ENCODE measurements at places on chromosomes 5 and 9.

DNA sequence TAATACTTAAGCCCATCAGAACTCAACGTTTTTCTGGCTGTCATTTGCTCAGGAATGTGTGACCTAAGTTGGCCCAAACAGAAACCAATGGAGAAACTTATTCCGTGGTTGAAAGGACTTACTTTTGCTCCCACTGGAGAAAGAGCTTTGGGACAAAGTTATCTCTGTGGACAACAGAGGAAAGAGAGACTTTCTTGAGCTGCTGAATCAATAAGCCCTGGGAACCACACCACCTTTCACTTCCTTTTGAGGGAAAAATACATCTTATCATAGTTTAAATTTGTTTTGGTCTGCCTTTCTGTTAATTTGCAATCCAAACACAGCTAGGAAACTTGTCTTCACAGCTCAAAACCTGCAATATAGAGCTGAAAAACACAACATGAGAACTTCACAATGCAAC lies 62.8 kb upstream of the VCAN start:
- no peak for DNase-seq

- DNase-seq = no peak
Observed at GRCh38 chr9:113599646-113600022, 136.1 kb downstream of the RGS3 start.

- no peak for DNase-seq
Observed at GRCh38 chr9:126275386-126276001, 51.1 kb upstream of the MVB12B start.

DNA sequence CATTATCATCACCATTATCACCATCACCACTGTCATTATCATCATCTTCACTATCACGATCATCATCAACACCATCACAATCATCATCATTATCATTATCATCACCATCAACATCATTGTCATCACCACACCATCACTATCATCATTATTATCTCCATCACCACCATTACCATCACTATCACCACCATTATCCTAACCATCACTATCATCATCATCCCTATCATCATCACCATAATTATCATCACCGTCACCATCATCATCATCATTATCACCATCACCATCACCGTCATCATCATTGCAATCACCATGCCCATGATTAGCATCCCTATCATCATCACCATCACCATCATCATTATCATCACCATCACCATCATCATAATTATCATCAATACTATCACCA lies 311.9 kb downstream of the IRX2 start:
- no peak for DNase-seq

DNA sequence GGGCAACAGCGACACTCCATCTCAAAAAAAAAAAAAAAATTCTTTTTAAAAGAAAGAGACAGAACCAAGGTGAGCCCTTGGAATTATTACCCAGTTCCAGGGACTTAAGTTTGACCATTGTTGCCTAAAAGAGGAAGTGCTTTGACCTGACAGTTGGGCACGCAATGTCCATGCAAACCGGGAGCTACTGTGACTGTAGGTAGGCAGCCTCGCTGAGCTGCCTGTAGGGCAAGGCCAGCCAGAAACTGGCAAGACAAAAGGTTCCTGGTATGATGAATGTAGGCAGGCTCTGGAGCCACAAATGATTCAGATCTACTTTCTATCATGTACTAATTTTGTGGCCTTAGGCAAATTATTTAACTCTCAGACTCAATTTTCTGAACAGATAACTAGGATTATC lies 334.8 kb upstream of the ZNF462 start:
- no peak for DNase-seq

GRCh38 chr5:94281236-94281801 lies 337.1 kb downstream of the KIAA0825 start:
- no peak for DNase-seq

GRCh38 chr9:98317134-98317857 lies 61.8 kb upstream of the TBC1D2 start:
- DNase-seq = no peak

- no peak for DNase-seq
Observed at GRCh38 chr9:99737649-99738048, 84.0 kb upstream of the NR4A3 start.

DNA sequence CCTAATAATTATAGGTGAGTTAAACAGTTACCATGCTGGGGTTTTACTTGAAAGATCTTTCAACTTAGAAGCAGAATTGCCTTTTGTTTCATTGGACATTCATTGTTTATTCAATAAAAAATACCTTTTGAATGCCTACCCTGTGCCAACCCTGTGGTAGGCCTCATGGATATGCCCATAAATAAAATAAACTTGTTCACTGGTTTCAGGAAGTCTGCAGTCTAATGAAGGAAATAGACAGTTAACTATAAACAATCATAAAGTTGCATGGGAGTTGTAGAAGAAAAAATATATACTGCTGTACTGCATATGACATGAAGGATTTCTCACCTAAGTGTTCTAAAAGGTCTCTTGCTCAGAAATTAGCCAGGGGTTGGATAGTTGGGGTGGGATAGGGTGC lies 5.3 kb upstream of the GPR21 start:
- DNase-seq = no peak

GRCh38 chr5:123907349-123907748 lies 395.4 kb downstream of the CSNK1G3 start:
- DNase-seq = no peak

DNA sequence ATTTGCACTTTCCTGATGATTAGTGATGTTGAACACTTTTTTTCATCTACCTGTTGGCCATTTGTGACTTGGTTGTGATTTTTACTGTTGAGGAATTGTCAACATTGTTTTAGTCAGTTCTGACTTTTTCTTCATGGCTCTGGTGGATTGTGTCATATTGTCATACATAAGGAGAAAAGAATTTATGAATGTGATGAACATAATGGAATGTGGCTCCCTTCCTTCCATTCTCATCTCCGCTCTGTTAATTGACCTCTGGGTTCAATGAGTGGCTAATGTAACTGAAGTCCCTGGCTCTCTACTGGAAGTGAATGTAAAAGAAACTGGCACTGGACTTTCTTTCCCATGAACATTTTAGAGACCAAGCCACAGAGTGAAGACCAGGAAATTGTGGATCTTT lies 49.2 kb downstream of the KIAA1958 start:
- DNase-seq = no peak

GRCh38 chr5:39943811-39944210 lies 519.0 kb upstream of the DAB2 start:
- DNase-seq = no peak

DNA sequence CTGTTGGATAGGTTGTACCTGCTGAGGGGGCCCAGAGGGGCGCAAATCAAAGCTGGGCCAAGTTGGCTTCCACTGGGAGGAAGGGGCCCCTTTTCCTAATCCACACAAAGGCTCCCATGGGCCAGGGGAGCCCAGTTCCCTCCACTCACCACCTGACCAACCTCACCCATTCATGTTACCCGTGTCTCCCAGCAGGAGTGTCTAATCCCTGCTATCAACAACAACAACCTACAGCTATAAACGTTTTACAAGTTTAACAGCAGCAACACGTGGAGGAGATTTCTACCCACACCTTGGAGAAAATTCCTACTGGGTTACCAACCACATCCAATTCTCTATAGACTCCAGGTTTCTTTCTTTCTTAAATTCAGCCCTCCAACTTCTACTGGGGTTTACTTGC lies 216.2 kb downstream of the SLIT3 start:
- DNase-seq = no peak

GRCh38 chr5:52448111-52448510 lies 339.6 kb upstream of the ITGA1 start:
- no peak for DNase-seq

DNA sequence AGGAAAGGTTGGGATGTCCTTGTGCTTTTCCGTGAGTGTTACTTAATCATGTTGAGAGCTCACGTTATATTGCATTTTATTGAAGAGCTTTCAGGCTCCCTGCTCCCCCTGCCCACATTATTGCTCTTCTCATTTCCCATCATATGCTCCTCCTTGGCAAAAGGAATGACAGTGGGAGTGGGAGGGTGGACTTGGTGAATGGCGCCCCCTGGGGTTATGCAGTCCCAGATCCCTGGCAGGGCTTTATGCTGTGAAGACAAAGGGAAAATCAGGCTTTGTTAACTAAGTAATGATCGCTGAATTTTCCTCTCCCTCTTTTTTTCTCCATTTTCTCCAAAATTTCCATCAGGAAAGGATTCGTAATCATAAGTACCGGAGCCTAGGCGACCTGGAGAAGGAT lies 166.6 kb downstream of the SMARCA2 start:
- no peak for DNase-seq

- no peak for DNase-seq
Observed at GRCh38 chr9:81588148-81588871, 101.0 kb downstream of the TLE1 start.

GRCh38 chr5:34858790-34859189 lies 19.8 kb downstream of the TTC23L start:
- no peak for DNase-seq

- DNase-seq = no peak
Observed at GRCh38 chr9:93492327-93492726, 38.9 kb upstream of the FAM120AOS start.

- no peak for DNase-seq
Observed at GRCh38 chr5:173981185-173981761, 7.7 kb upstream of the C5orf47 start.

- no peak for DNase-seq
Observed at GRCh38 chr5:111511174-111511830, 1.0 kb downstream of the STARD4 start.

- no peak for DNase-seq
Observed at GRCh38 chr9:1231998-1232919, 182.1 kb downstream of the DMRT2 start.

DNA sequence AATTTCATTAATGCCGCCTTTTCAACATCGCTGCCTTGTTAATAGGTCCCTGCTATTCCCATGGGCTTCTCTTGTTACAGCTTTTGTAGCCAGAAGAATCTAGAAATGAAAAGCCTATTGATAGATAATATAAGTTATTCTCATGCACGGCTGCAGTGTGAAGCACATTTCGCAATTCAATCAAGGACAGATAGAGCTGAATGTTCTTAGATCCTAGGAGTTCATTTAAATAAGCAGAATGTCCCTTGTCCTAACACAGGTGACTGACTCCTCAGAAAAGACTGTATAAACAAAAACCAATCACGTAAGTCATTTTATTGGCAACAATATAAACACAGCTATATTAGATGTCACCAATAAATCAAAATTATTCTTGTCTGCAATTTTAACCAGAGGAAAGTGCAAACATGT lies 9.4 kb downstream of the GLIS3 start:
- DNase-seq = no peak

GRCh38 chr5:158155811-158156505 lies 297.0 kb upstream of the CLINT1 start:
- no peak for DNase-seq

GRCh38 chr9:73229543-73229942 lies 77.9 kb downstream of the ANXA1 start:
- DNase-seq = no peak

DNA sequence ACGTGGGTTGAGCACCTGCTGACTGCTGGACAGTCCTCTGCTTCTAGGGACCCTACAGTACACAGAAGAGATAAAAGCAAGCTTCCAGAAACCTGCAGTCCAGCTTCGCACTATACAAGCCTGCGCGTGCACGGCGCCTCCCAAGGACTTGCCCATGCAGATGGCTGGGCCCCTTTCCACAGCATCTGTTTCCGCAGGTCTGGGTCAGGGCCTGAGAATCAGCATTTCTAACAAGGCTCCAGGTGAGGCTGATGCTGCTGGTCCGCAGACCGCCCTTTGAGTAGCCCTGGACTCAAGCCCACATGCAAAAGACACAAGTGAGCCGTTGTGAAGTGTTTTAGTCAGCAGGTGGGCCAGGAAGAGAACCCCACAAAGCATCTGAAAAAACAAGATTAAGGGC lies 133.1 kb downstream of the HSD17B3 start:
- DNase-seq = no peak

GRCh38 chr9:100099722-100100042 lies 639 bp downstream of the INVS start:
- no peak for DNase-seq

DNA sequence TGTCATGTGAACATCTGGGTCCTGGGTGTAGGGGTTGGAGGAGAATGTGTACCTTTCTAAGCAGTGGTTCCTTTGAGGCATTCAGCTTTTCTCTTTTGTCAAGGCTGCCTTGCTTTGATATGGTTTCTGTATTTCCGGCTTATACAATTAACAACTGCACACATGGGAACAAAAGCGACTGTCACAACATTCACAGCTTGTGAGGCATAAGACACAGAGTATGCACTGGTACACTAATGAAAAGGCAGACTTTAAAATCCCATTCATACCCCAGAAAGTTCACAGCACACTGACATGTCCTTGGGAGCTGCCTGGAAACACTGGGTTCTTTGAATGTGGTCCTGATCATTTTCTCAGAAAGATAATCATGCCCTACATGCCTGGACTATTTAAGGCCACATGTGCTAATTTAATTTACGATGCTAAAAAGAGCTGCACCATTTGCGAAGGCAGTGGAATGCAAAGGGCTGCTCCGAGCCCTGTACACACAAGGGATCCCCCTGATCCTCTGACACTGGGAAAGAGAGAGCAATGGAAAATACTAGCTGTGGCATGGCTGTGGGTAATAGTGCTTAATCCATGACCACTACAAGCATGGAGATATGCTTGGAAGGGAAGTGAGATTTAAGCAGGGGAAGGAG lies 131.8 kb downstream of the EFNA5 start:
- DNase-seq = no peak

DNA sequence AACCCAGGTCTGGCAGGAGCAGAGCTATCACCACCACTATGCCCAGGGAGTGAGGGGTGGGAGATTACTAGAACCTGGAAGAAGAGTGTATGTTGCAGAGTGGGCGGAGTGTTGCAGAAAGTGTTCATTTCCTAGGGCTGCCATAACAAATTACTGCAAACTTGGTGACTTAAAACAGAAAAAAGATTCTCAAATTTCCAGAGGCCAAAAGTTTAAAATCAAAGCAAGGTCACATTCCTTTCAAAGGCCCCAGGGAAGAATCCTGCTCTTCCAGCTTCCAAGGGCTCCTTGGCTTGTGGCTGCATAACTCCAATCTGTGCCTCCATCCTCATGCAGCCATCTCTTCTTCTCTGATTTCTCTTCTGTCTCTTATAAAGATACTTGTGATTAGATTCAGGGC lies 30.6 kb upstream of the SPINK4 start:
- DNase-seq = no peak

DNA sequence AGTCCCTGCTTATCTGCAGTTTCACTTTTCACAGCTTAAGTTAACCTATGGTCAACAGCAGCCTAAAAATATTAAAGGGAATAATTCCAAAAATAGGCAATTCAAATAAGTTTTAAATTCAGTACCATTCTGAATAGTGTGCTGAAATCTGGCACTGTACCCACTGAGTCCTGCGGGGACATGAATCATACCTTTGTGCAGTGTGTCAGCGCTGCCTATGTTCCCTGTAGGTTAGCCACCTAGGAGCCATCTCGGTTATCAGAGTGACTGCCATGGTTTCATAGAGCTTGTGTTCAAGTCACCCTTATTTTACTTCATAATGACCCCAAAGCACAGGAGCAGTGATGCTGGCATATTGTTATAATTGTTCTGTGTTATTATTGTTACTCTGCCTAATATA lies 139.9 kb downstream of the GPBP1 start:
- no peak for DNase-seq

All from GM12892 (cell line).